Right lung (tissue), 10 donors: ENCODE measurements at places on chromosomes 2 and 18.

DNA sequence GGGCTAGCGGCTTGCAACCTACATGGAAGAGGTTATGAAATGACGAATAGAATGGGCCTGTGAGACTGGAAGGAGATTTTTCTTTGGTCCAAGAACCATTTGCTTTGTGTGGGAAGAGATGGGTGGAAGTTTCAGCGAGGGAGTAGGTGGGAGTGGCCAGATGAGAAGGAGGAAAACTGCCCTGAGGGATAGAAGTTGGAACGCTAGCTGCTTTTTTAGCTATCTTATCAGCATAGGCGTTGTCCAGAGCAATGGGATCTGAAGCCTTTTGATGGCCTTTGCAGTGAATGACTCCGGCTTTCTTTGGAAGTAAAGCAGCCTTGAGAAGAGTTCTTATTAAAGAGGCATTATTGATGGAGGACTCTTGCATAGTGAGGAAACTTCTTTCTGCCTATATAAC lies 52.4 kb downstream of the SPTBN1 start:
- DNase-seq: no peak

- no peak for DNase-seq
Measured at GRCh38 chr2:185984670-185985069, 246.1 kb downstream of the FSIP2 start.

- no peak for DNase-seq
Measured at GRCh38 chr2:129885735-129886134, 93.7 kb upstream of the RAB6C start.

- no peak for DNase-seq
Measured at GRCh38 chr2:10835052-10835970, 22.7 kb upstream of the PDIA6 start.
